ENCODE measurements at places on chromosomes 11 and 22.

GRCh38 chr11:93532281-93532789, 10.9 kb downstream of the SMCO4 start:
- H3K27ac ChIP-seq, result no peak overlapping the region
- DNase-seq, result no peak
- no peak overlapping the region for H3K4me3 ChIP-seq
- peaks cover 24% of the 10 kb centered on the region for H3K4me1 ChIP-seq
- no peaks in the 10 kb centered on the region for H3K27me3 ChIP-seq

- no peak overlapping the region for H3K27ac ChIP-seq
- H3K27me3 ChIP-seq, result peaks cover 82% of the 10 kb centered on the region
- peak; percentile 91 for DNase-seq
- peaks cover 7% of the 10 kb centered on the region for H3K4me1 ChIP-seq
- H3K4me3 ChIP-seq, result peak overlapping the region; percentile 57
- no peaks in the 10 kb centered on the region for H3K36me3 ChIP-seq
These were observed 10.6 kb downstream of the SLC6A5 start for GRCh38 chr11:20609727-20610707.

- no peak for DNase-seq
- no peaks in the 10 kb centered on the region for H3K36me3 ChIP-seq
- peaks cover 27% of the 10 kb centered on the region for H3K4me1 ChIP-seq
- no peak overlapping the region for H3K27ac ChIP-seq
- peaks cover 39% of the 10 kb centered on the region for H3K27me3 ChIP-seq
These were observed 132.2 kb upstream of the NECTIN1 start for GRCh38 chr11:119861160-119861559.

DNA sequence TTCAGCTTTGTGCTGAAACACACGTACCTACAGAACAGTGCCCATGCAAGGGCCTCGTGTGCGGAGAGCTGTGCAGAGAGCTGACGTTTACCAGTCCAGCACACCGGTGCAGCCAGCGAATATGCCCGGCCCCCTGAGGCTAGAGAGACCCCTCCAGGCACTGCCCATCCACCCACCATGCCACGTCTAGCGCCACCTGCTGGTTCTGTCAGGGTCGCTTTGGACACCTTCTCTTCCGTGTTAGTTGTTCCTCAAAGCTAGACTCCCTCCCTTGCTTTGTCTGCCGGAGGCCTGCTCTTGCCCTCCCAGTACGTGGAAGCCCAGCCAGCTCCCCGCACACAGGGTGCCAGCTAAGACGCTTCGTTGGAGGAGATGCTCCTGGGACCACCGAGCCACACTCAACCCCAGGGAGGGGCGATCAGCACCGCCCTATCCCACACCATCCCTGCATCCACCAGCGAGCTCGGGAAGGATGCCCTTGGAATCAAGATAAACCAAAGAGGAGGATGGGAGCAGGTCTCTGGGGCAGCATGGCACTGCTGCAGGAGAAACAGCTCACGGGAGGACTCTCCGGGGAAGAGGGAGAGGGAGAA, 43.4 kb downstream of the CPT1A start:
- H3K4me1 ChIP-seq, result no peaks in the 10 kb centered on the region
- DNase-seq, result no peak
- H3K4me3 ChIP-seq, result no peak overlapping the region
- no peak overlapping the region for H3K27ac ChIP-seq
- H3K27me3 ChIP-seq, result no peaks in the 10 kb centered on the region

DNA sequence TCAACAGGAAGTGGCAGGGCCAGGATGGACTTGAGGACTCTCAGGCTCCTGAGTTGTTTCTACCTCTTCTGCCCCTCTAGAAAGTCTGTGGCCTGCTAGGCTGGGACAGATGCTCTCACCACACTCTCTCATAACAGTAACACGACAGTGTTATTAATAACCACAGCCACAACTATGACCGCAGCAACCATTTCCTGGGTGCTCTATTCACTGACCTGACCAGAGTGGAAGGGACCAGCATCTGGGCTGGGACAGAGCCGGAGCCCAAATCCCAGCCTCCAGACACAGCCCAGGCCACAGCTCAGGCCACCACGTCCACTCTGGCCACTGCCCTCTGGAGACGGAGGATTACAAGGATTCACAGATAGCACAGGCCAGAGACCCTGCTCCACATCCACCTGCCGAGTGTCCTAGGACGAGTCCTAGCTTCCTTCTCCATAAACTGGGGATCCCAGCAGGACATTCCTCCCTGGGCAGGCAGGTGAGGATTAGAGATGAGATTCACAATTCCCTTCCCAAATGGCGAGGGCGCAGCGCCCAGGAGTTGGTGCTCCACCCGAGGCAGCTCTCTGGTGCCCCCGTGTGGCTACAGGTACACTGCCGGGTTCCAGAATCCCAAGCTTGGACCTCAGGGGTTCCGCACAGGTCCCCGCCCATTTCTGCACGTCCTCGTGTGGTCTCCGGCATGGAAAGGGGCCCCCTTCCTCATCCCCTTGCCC, 7.1 kb downstream of the PNPLA5 start:
- no peak for DNase-seq
- peaks cover 44% of the 10 kb centered on the region for H3K27me3 ChIP-seq
- peaks cover 4% of the 10 kb centered on the region for H3K4me1 ChIP-seq
- H3K4me3 ChIP-seq, result no peak overlapping the region
- no peak overlapping the region for H3K27ac ChIP-seq

DNA sequence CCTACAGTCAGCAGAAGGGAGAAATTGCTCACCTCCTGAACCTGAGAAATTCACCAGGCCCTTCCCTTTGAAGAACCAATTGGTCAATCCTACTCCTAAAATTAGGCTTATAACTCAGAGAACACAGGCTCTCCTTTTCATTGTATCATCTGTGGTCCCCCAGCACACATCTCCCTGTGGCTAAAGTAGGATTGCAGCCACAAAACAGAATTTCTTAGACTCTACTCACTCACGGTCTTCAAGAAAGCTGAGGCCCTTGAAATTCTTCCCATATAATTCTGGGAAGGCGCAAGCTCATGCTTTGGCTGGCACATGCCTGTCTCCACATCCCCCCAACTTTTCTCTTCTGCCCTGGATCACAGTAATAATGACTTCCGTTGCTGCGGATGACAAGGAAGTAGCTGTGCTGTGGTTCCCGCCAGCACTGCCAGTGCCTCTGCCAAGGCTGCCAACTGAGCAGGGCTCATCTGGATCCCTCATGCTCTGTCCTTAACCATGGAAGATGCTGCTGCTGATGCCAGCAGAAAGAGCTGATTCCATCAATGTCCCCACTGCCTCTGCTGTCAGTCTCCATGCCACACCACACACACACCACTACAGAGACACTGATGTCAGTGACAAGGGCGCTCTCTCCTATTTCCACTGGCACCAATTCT, 200.6 kb upstream of the POU2AF2 start:
- no peak overlapping the region for H3K27ac ChIP-seq
- DNase-seq, result no peak
- no peaks in the 10 kb centered on the region for H3K27me3 ChIP-seq
- H3K36me3 ChIP-seq, result no peaks in the 10 kb centered on the region

DNA sequence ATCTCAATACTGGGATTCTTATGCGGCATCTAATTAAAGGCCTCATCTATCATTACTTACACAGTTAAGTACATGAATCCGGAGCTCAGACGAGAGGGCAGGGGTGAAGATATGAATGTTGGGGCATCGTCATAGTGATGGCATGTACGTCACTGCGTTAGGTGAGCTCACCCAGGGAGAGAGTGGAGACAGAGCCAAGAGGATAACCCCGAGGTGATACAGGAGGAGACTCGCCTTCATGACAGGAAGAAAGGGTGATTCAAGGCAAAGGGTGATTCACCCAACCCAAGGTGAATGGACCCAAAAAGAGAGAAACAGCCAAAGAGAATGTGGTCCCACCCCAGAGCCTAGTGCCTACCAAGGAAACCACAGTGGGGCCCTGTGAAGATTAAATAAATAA, 132.9 kb upstream of the BLID start:
- DNase-seq, result no peak
- no peaks in the 10 kb centered on the region for H3K36me3 ChIP-seq
- H3K4me3 ChIP-seq, result no peak overlapping the region
- peaks cover 27% of the 10 kb centered on the region for H3K4me1 ChIP-seq
- no peaks in the 10 kb centered on the region for H3K27me3 ChIP-seq
- no peak overlapping the region for H3K27ac ChIP-seq

DNA sequence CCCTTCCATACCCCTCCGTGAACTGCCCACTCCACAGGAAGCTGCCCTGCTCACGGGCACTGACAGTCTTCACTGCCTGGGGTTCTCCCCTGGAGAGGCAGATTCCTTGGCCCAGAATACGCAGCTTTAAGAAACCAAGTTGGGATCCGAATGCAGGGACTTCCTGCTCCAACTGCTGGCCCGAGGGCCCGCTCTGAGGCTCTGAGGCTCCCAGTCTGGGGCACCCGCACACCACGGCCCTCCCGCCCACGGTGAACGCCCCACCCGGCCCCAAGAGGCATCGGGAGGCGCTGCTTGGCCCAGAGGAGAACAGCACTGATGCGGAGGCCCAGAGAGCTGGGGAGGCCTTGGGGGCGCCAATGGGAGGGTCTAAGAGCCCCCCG, 42.3 kb downstream of the IGF2 start:
- no peaks in the 10 kb centered on the region for H3K27me3 ChIP-seq
- H3K27ac ChIP-seq, result peak overlapping the region; percentile 40
- no peak overlapping the region for H3K4me3 ChIP-seq
- peaks cover 7% of the 10 kb centered on the region for H3K4me1 ChIP-seq

Data from type B pancreatic cell (in vitro differentiated cells).